Fibroblast of gingiva (primary cell): ENCODE measurements at places on chromosomes 7 and 10.

GRCh38 chr7:82444220-82444909, 788 bp upstream of the CACNA2D1 start:
- DNase-seq, result no peak

DNA sequence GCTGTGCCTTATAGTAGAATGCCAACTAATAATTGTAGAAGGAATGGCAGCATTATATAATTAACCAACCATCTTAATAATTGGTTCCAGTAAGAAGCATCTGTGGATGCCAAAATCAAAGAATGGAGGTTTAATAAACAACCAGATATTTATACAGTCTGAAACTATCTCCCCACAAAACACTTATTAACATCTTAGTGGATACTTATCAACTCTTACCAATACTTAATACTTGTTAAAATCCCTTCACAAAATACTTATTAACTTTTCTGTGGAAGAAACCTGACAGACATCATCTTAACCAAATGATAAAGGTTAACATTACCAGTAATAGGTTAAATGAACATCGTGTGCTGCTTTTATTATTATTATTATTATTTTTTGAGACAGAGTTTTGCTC, 29.1 kb upstream of the FAM107B start:
- DNase-seq, result no peak

GRCh38 chr10:69486922-69487730, 35.9 kb downstream of the TSPAN15 start:
- DNase-seq, result no peak

DNA sequence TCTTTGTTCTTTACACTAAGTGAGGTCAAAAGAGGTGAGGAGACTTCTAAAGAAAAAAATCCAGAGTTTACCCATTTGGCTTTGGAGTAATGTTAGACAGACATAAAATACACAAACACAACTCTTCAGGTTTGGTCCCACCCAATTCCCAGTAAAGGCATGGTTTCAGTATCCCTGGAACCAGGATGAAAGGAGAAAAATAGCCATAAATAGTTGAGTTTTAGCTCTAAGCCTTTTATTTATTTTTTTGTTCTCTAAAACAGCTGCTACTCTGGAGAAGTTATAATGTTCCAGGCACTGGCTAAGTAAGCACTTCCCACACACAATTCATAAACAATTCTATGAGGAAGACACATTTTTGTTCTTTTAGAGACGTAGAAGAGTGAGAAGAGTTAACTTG, 4.0 kb downstream of the ABCB1 start:
- no peak for DNase-seq

GRCh38 chr7:111012149-111012548, 78.8 kb upstream of the LRRN3 start:
- DNase-seq, result peak; percentile 9

DNA sequence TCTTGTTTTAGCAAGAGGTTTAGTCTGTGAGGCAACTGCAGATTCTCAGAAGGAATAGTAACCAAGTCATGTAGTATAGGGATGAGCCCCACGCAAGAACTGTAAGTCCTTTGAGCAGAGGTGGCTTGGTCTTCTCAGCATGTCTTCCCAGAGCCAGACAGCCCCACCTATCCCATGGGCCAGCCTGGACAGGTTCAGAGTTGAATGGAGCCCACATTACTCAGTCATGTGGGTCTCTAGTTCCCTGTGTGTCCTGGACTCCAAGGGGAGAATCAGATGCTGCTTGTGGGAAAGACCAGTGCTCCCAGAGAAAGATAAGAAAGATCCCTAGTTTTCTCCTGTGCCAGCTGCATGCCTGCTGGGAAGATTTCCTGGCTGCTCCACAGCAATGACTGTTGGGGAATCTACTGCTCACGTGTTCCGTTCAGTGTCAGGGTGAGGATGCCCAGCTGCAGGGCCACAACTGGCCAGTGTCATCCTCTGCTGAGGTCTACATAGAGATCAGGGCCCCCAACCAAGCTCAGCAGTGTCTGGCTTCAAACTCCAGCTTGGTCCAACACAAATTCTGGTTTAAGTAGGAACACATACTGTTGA, 66.9 kb upstream of the UNC5B start:
- DNase-seq, result no peak

GRCh38 chr10:52771534-52772445, 794 bp downstream of the MBL2 start:
- DNase-seq, result no peak

DNA sequence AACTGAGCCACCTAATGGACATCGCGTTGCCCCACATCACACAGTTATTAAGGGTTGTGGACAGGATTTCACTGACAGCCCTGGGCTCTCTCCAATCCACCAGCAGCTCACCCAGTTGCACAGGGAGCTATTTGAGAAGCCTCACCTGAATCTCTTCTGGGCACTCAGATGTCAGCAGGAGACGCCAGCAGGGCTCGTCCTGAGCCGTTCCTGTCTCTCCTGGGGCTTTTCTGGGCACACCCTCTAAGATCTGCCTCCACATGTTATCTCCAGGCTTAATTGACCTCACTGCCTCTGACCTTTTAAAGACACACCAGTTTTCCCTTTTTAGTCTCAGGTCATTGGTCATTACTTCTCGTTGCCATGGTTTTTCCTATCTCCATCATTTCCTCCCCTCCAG, 63.0 kb downstream of the GRID1 start:
- DNase-seq, result no peak

GRCh38 chr7:93765475-93765874, 125.1 kb downstream of the TFPI2 start:
- no peak for DNase-seq

GRCh38 chr10:121337427-121337826, 260.8 kb downstream of the FGFR2 start:
- no peak for DNase-seq

DNA sequence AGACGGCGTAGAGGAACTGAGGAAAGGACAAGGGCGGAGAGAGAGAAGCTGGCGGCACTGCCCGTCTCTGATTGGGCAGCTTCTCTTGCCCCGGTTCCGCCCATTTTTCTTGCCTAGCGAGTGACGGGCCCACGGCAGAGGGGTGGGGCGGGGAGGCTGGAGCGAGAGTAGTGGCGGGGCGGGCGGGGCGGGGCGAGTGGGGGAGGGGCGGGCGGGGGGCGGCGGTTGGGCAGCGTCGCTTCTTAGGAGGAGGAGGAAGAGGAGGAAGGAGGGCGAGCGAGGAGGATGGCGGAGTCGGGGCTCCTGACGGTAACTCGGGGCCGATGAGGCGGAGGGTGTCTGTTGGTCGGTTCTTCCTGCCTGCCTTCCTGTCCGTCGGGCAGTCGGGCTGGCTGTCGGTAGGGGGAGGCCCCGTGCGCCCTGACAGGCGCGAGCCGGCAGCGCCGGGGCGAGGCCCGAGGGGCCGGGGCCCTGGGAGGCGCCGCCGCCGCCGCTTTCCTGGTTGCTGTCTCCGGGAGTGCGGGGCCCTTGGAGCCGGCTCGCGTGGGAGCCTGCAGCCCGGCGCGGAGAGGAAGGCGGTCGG, at the start of gene SHOC2:
SHOC2 (plus strand) TSS at position 256 of the 583 bp plus-strand sequence. CDS start 44,755 bp downstream, outside the sequence.
- DNase-seq, result no peak

- no peak for DNase-seq
These were observed 147.5 kb downstream of the DOCK4 start for GRCh38 chr7:112058686-112059085.

DNA sequence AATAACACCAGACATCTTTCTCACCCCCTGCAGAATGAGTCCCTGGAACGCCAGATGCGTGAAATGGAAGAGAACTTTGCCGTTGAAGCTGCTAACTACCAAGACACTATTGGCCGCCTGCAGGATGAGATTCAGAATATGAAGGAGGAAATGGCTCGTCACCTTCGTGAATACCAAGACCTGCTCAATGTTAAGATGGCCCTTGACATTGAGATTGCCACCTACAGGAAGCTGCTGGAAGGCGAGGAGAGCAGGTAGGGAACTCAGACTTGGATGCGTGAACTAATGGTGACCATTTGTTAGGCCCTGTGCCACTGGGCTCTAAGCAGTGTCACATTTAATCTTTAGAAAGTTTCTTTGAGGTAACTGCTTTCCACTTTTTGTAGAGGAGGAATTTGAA, 7.1 kb downstream of the VIM start:
- peak; percentile 42 for DNase-seq

DNA sequence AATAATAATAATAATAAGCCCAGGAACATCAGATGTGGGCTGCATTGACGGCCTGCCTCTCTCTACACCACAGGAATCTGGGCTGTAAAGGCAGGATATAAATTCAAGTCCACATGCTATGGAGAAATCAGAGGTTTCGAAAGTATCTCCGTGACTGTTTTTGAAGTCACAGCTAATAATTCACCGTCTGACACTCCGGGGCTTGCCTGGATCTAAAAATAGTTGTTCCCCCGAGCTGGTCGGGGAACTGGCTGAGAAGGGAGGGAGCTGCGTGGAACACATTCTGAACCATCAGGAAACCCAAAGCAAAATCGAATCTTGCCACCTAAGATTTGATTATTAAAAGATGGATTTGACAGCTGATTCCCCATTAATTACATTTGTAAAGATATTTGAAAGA, 35.4 kb downstream of the KLF6 start:
- peak; percentile 48 for DNase-seq
